NCI-H1436 (cell line): ENCODE measurements at places on chromosomes 12 and 14.

DNA sequence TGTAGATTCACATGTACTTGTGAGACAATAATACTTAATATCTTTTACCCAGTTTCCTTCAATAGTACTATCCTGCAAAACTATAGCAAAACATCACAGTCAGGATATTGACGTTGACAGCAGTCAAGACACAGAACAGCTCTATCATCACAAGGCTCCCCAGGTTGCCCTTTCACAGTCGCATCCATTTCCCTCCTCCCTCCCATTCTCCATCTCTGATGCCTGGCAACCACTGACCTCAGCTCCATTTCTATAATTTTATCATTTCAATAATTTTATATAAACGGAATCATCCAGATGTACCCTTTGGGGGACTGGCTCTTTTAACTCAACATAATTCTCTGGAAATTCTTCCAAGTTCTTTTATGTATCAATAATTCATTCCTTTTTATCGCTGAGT, 81.5 kb downstream of the PLXNC1 start:
- no peak for DNase-seq

GRCh38 chr12:80299976-80300375, 144.1 kb upstream of the PTPRQ start:
- no peak for DNase-seq

DNA sequence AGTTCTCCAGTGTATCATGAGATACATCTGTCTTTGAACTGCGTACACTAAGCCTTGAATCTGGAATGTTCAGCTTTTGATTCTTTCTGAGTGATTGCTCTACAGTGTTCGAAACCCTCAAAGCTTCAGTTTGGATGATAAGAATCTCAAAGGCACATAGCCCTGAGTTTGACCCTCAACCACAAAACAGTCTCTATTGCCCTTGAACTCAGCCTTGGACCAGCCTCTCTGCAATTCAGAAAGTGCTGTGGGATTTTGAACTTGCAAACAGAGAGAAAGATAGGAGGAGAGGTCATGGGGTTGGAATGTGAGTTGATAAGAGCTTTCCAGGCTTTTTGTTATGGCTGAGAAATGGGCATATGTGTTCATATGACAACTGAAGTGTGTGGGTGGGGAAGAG, 100.3 kb downstream of the MYRFL start:
- no peak for DNase-seq

- DNase-seq = no peak
These were observed 26.3 kb downstream of the BATF start for GRCh38 chr14:75548544-75548943.

DNA sequence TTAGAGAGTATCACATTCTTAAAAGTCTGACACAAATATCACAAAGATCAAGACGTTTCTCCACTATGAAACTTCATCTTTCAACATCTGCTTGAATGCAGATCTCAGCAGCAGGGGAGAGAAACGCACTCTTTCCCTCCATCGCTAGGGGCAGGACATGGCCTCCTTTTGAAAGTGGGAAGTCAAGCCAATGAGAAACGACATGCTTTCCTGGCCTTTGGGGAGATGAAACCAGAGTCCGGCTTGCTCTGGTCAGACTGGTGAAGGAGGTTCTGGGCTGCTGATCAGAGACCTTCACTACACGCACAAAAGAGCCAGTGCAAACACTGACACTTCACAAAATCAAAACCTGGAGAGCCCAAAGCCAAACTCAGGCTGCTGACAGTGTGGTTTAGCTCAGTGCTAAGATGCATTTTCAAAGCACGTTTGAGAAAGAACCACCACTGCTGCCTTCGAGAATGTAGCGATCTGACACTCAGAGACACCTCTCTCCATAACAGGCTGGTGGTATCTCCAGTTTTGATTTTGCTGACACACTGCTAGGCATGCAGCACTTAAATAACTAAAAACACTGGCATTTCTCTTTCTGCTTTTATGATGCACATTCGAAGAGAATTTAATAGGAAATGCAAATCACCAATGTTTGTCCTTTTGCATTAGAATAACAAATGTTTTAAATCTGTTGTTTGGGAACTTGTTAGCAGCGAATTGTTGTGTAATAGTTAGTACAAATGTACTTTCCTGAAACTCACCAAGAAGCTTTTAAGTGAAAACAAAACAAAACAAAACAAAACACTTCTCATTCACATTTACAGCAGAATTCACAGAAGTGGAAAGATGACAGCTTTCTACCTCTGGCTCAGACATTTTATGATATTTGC, 93.9 kb upstream of the OVCH1 start:
- DNase-seq = no peak

GRCh38 chr12:67506739-67507138, 141.8 kb upstream of the DYRK2 start:
- DNase-seq = no peak

GRCh38 chr12:4943067-4943937, 33.6 kb downstream of the KCNA1 start:
- DNase-seq = no peak

DNA sequence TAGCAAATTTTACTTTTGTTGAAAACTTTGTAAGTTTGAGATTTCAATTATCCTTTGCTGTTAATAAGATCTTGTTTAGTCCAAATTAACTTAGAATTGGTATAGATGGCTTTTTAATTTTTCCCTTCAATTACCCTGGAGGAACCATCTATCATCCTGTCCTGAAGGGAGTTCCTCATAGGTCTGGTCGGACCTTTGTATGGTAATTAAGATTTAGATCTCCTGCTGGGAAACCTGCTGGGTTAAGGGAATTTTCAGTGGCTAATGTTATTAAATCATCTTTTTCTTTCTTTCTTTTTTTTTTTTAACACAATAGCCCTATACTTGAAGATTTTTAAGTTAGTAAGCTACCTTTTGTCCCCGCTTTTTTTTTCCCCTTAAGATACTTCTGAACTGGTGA, 63.0 kb upstream of the PRMT8 start:
- DNase-seq = no peak

- no peak for DNase-seq
These were observed 4.0 kb upstream of the INF2 start for GRCh38 chr14:104685216-104685997.

DNA sequence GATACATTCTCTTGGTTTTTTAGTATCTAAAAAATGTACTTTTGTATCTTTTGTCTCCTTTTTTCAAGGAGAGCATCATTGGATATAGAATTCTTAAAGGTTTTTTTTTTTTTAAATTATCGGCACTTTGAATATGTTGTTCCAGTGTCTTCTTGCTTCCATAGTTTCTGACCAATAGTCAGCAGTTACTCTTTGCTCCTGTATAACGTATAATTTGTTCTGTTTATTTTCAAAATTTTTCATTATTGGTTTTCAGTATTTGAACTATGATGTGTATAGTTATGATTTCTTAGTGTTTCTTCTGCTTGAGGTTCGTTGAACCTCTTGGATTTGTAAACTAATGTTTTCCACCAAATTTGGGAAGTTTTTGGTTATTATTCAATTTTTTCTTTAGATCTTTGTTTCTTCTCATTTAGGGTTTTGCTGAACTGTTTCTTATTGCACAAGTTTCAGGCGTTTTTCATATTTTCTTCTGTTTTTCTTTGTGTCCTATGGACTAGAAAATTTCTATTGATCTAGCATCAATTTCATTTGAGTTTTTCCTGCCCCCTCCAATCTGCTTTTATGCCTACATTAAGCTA, 93.9 kb downstream of the PLBD1 start:
- no peak for DNase-seq

DNA sequence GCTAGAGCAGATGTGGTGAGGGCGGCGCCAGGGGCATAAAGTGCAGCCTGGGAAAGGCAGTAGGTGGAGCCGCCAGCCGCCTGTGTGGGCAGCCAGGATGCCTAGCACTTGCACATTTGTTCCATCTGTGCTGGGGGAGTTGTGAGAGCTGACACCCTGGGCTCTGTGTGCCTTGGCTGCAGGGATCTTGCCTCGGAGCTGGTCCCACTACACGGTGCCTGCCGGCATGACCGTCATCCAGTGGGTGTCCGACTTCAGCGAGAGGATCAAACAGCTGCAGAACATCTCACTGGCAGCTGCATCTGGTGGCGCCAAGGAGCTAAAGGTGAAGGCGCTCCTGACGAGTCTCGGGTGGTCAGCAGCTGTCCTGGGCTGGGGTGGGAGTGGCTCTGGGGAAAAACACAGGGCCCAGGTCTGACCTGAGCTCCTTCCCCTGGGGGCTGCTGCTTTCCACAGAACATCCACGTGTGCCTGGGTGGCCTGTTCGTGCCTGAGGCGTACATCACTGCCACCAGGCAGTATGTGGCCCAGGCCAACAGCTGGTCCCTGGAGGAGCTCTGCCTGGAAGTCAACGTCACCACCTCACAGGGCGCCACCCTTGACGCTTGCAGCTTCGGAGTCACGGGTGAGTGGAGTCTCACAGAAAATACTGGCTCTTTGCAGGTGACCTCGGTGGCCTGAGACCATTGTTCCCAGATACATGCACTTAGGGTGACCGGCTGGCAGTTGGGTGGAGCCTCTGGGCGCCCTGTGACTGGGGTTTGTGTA, 37.4 kb downstream of the HSP90AA1 start:
- no peak for DNase-seq

- DNase-seq = no peak
These were observed 25.5 kb upstream of the DTX1 start for GRCh38 chr12:113030875-113031525.
